ENCODE measurements at places on chromosomes 3 and 15. TPM values are rescaled to one million over a fixed set of nuclear protein-coding genes. Genes with fewer than 3 reads are reported as not detected.

Gene CSPG5
- total RNA-seq: 1.2 TPM

Gene FGF12
- 0.60 TPM for total RNA-seq

Gene CNTN6
- total RNA-seq: not detected

Gene SHF
- 0.65 TPM for total RNA-seq

Gene LMAN1L
- not detected for total RNA-seq

Gene HGD
- total RNA-seq: 24.4 TPM

Gene EPHB1
- not detected for total RNA-seq

Gene EOMES
- 0.64 TPM for total RNA-seq

Gene KLHL40
- total RNA-seq: not detected

Gene MYZAP
- total RNA-seq: 1.0 TPM

Gene SEMA3B
- 9.7 TPM for total RNA-seq

Gene SLITRK3
- not detected for total RNA-seq

Gene LTF
- not detected for total RNA-seq

Gene ZNF445
- total RNA-seq: 2.9 TPM

Gene GMNC
- not detected for total RNA-seq

Gene TP53BP1
- total RNA-seq: 19.8 TPM

Gene DNASE1L3
- total RNA-seq: not detected

Gene ZCWPW2
- total RNA-seq: not detected

Gene LMCD1
- 69.9 TPM for total RNA-seq

Gene RPL35A
- 1,238 TPM for total RNA-seq

Gene IL5RA
- not detected for total RNA-seq

Gene FBN1
- 6.8 TPM for total RNA-seq

Data from A549 treated with GW870086 at 1 μM for 4 hours (cell line).